ENCODE measurements at places on chromosomes 4 and X. TPM values are rescaled to one million over a fixed set of nuclear protein-coding genes. Genes with fewer than 3 reads are reported as not detected.
A peak's percentile ranks its signal among the peaks of the same experiment; 100 is the strongest.

RRH gene
- 0.27 TPM for total RNA-seq

SLITRK4 gene
- total RNA-seq: 4.6 TPM

- no peak for DNase-seq
- no peak overlapping the region for H3K27ac ChIP-seq
- H3K36me3 ChIP-seq: no peaks in the 10 kb centered on the region
Observed at GRCh38 chr4:113904877-113905276, 74.6 kb downstream of the ARSJ start.

DNA sequence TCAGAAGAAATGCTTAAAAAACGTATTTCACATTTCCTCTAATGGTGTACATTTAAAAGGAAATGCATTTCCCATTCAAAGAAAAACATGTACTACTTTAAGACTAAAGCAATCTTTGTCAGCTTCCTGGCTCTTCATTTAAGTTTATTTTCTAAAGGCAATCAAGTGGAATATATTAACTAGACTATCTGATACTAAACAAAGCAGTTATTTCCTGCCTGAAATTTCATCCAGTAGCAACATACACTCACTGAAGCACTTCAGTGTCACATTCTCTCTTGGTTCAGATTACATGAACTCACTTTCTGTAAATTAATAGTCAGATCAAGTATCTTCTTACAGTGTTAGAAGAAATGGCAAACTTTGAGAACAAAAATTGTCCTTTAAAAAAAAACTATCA lies 42.5 kb downstream of the LRBA start:
- no peak overlapping the region for H3K27ac ChIP-seq
- no peaks in the 10 kb centered on the region for H3K36me3 ChIP-seq
- no peak for DNase-seq

RNF175 gene
- 1.9 TPM for total RNA-seq

LAMP2 gene
- 156 TPM for total RNA-seq

- peak; percentile 13 for DNase-seq
- no peaks in the 10 kb centered on the region for H3K4me1 ChIP-seq
- no peaks in the 10 kb centered on the region for H3K36me3 ChIP-seq
- H3K4me3 ChIP-seq: peak overlapping the region; percentile 94
Observed at GRCh38 chr4:124713185-124713592, 657 bp upstream of the ANKRD50 start.

PPP2R2C gene
- 10.4 TPM for total RNA-seq

PRSS12 gene
- 1.7 TPM for total RNA-seq

- H3K27me3 ChIP-seq: no peaks in the 10 kb centered on the region
- no peak for DNase-seq
- H3K27ac ChIP-seq: no peak overlapping the region
Observed at GRCh38 chr4:20017070-20017776, 234.5 kb upstream of the SLIT2 start.

MAGEC2 gene
- total RNA-seq: not detected

CACNA1F gene
- not detected for total RNA-seq

- H3K27ac ChIP-seq: no peak overlapping the region
- no peak for DNase-seq
Observed at GRCh38 chr4:151672996-151673395, 87.8 kb downstream of the GATB start.

- no peaks in the 10 kb centered on the region for H3K4me1 ChIP-seq
- H3K27ac ChIP-seq: no peak overlapping the region
- H3K27me3 ChIP-seq: no peaks in the 10 kb centered on the region
- DNase-seq: no peak
- no peaks in the 10 kb centered on the region for H3K36me3 ChIP-seq
Observed at GRCh38 chrX:112056476-112056875, 26.1 kb downstream of the TRPC5 start.

FRMD7 gene
- total RNA-seq: not detected

CCNA2 gene
- 3.5 TPM for total RNA-seq

DNA sequence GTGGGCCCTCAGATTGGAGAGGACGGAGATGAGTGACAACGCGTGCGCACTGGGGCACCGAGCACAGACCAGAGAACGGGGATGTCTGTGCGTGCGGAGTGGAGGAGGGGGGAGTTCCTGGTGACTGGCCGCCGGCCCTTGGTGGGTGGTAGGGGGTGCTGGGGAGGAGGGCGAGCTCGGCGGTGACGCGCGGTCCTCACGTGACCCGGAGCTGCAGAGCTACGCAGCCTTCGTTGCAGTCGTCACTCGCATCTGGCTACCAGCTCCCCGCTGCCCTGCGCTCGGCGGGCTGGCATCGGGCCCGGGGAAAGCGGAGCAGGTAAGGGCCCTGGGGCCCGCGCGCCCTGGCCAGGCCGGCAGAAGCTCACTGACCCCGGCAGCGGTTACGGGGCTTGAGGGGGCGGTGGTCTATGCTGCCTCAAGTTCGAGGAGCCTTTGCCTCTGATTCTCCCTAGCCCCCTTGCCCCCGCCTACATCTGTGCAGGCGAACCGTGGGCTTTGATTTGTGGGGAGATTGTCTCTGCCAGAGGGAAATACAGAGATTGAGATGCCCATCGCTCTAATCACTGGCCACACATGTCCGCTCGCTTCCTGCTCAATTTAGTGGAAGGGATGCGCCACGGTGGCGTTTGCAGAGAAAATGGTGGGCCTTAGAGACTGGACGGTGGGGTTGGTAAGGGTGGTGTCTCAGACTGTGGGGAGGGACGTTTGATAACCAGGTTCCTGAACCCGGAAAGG lies at the start of gene ARMCX4:
TSS of gene ARMCX4 (plus strand) at position 245 of the 738 bp plus-strand sequence. CDS start 3,134 bp downstream, outside the sequence.
- no peaks in the 10 kb centered on the region for H3K36me3 ChIP-seq
- H3K27ac ChIP-seq: peak within 1 kb of the TSS; percentile 57
- no peaks in the 10 kb centered on the region for H3K27me3 ChIP-seq
- H3K4me3 ChIP-seq: peak within 1 kb of the TSS; percentile 48
- no peaks in the 10 kb centered on the region for H3K4me1 ChIP-seq

GRCh38 chr4:38621028-38621684 lies 42.8 kb upstream of the KLF3 start:
- DNase-seq: peak; percentile 88
- peak overlapping the region; percentile 74 for H3K27ac ChIP-seq
- no peak overlapping the region for H3K4me3 ChIP-seq
- H3K36me3 ChIP-seq: no peaks in the 10 kb centered on the region
- H3K4me1 ChIP-seq: no peaks in the 10 kb centered on the region

DNA sequence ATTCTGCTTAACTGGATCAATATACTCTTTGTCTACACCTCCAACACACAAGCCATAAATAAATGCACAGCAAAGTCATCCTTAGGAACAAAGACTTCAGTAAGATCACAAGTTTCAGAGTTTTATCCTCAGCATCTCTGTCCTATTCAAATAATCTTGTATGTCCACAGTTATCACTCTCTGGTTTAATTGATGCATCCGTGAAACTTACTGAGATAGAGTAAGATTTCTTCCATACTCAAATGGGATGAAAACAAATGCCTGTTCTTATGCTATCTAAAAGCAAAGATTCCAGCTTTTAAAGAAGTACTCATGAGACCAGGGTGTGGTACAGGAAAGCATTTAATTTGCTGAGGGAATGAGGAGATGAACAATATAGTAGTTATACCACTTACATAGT lies 184.6 kb upstream of the SLC7A11 start:
- H3K4me3 ChIP-seq: no peak overlapping the region
- DNase-seq: no peak
- H3K36me3 ChIP-seq: no peaks in the 10 kb centered on the region
- no peaks in the 10 kb centered on the region for H3K27me3 ChIP-seq
- no peaks in the 10 kb centered on the region for H3K4me1 ChIP-seq

GRCh38 chr4:129043523-129043922 lies 49.8 kb downstream of the SCLT1 start:
- H3K4me1 ChIP-seq: no peaks in the 10 kb centered on the region
- no peak overlapping the region for H3K4me3 ChIP-seq
- H3K27ac ChIP-seq: no peak overlapping the region
- no peaks in the 10 kb centered on the region for H3K27me3 ChIP-seq
- no peak for DNase-seq
- no peaks in the 10 kb centered on the region for H3K36me3 ChIP-seq

- no peaks in the 10 kb centered on the region for H3K27me3 ChIP-seq
- no peak for DNase-seq
- no peaks in the 10 kb centered on the region for H3K36me3 ChIP-seq
- H3K4me1 ChIP-seq: no peaks in the 10 kb centered on the region
Observed at GRCh38 chr4:36492041-36492440, 210.6 kb downstream of the DTHD1 start.

PCDH11X gene
- total RNA-seq: 0.14 TPM

DNA sequence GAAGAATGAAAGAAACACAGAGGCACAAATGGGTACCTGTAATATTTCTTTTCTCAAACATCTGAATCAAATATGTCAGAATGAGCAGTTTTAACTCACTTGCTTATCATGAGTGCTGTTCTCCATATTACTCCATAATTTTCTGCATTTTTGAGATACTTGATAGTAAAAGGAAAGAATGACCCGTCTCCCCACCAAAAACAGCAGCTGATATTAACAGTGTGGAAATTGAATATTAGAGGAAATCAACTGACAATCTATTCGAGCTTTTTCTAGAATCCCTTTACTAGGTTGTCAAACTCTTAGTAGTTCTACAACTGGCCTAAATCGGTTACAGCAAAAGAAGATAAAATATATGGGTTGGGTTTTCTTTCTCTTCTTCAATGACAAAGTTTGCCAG lies 49.9 kb upstream of the HELT start:
- H3K4me1 ChIP-seq: no peaks in the 10 kb centered on the region
- H3K4me3 ChIP-seq: no peak overlapping the region
- DNase-seq: no peak
- H3K36me3 ChIP-seq: no peaks in the 10 kb centered on the region
- no peak overlapping the region for H3K27ac ChIP-seq

DNA sequence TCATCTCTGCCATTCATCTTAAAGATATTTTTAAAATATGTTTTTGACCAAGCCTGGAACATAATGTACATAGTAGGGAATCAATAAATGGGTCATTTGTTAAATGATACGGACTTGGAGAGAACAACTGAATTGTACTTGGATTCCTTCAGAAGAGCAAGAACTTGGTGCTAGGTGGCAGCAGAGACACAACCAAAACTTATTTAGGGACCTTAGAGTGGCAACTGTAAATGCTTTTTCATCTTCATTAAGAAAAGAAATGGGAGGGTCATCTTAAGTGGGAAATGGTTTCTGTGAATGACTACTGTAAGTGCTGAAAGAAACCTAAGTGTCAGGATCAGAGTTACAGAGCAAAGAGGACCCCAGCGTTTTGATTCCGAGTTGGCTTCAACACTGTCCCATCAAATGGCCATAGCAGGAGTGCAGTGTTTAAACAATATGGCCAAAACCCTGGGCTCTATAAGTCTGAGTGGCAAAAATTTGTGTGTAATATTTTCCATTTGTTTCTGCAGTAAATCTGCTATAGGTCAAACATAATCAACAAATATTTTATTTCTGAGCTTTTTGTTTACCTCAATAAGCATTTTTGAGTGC lies 213.6 kb downstream of the PALLD start:
- H3K27me3 ChIP-seq: no peaks in the 10 kb centered on the region
- H3K27ac ChIP-seq: peak overlapping the region; percentile 9
- no peak overlapping the region for H3K4me3 ChIP-seq
- DNase-seq: peak; percentile 46
- H3K36me3 ChIP-seq: no peaks in the 10 kb centered on the region
- no peaks in the 10 kb centered on the region for H3K4me1 ChIP-seq

DNA sequence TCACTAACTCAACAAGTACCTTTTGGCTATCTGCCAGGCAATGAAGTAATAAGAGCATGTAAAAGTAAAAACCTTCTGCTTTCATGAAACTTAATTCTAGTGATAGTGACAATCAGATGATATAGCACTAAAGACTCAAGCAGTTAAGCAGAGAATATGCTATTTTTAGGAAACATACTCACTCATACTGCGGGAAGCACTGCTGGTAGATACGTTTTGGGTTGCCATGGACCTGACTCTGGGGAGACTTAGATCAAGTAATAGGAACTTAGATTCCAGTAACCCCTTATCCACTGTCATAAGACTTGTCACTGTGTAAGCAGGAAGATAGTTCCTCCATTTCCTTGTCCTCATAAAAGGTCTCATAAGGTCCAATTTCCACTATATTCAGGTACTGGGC lies 386.3 kb downstream of the DMD start:
- DNase-seq: no peak
- no peaks in the 10 kb centered on the region for H3K4me1 ChIP-seq
- no peaks in the 10 kb centered on the region for H3K36me3 ChIP-seq
- H3K27ac ChIP-seq: no peak overlapping the region

DNA sequence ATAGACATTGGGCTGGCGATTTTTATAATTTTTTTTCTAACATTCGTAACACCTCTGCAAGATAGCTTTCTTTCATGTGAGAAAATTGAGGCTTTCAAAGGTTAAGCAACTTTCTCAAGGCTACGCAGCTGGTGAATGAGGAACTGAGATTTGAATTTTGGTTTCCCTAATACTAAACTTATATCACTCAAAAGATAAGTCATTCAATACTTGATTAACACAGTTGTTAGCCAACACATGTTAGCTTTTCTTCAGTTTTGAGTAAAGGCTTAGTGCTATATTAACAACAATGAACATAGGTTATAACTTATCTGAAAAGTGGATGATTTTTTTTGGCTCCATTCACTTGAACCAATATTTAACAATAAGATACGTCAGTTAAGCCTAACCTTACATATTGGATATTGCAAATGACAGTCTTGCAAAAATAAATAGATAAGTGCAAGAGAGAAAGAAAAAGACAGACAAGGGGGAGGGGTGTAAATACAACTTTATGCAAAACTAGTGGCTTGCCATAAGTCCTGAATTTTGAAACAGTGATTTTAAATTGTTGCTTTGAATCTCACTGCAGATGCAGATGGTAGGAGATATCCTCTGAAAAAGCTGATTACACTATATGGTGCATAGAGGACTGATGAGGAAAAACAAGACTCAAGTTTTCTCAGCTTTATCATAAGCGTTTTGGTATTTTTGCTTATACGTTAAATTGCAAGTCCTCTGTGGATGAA lies 11.1 kb upstream of the GPM6A start:
- H3K4me3 ChIP-seq: no peak overlapping the region
- no peaks in the 10 kb centered on the region for H3K36me3 ChIP-seq
- H3K27ac ChIP-seq: no peak overlapping the region

- no peaks in the 10 kb centered on the region for H3K36me3 ChIP-seq
- no peaks in the 10 kb centered on the region for H3K27me3 ChIP-seq
- no peak overlapping the region for H3K27ac ChIP-seq
Observed at GRCh38 chr4:45410701-45411210, 684.4 kb upstream of the GNPDA2 start.

- no peaks in the 10 kb centered on the region for H3K36me3 ChIP-seq
- no peak overlapping the region for H3K27ac ChIP-seq
- no peak for DNase-seq
- H3K27me3 ChIP-seq: no peaks in the 10 kb centered on the region
- H3K4me1 ChIP-seq: peaks cover 14% of the 10 kb centered on the region
Observed at GRCh38 chr4:929096-929765, 2.9 kb downstream of the GAK start.

RNF128 gene
- 1.9 TPM for total RNA-seq

- H3K27ac ChIP-seq: no peak overlapping the region
- H3K4me3 ChIP-seq: no peak overlapping the region
- no peaks in the 10 kb centered on the region for H3K36me3 ChIP-seq
- DNase-seq: peak; percentile 3
- no peaks in the 10 kb centered on the region for H3K27me3 ChIP-seq
Observed at GRCh38 chrX:20951016-20951810, 423.0 kb upstream of the CNKSR2 start.

ZNF630 gene
- total RNA-seq: 5.6 TPM

- H3K27ac ChIP-seq: no peak overlapping the region
- H3K36me3 ChIP-seq: no peaks in the 10 kb centered on the region
- no peak for DNase-seq
- H3K4me3 ChIP-seq: no peak overlapping the region
- H3K4me1 ChIP-seq: no peaks in the 10 kb centered on the region
Observed at GRCh38 chr4:3035249-3035648, 39.1 kb downstream of the HTT-AS start.

- DNase-seq: no peak
- no peak overlapping the region for H3K27ac ChIP-seq
- H3K4me1 ChIP-seq: no peaks in the 10 kb centered on the region
- no peak overlapping the region for H3K4me3 ChIP-seq
- H3K36me3 ChIP-seq: no peaks in the 10 kb centered on the region
- no peaks in the 10 kb centered on the region for H3K27me3 ChIP-seq
Observed at GRCh38 chr4:113154281-113154680, 104.8 kb downstream of the ANK2 start.
